ENCODE measurements at places on chromosomes 7 and 10.

- no peak for DNase-seq
Measured at GRCh38 chr7:101555921-101556275, 73.2 kb downstream of the MYL10 start.

DNA sequence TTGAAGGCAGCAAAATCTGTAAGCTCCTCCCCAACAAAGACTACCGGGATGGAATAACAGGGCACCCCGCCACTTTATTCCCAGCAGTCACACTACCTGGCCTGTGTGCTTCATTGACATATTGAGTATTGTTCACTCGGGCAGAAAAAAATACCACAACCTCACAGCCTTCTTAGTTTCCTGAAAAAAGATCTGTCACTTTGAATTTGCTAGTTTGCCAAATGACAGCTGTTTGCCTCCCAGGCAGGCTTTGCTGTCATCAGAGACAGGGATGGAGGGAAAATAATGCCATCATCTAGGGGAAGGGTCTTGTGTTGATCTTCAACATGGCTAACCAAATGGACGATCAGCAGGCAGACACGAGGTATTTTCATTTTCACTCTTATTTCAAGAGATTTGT is 26.9 kb downstream of the BMPER start:
- no peak for DNase-seq

GRCh38 chr10:20901110-20901509 is 4.0 kb upstream of the NEBL start:
- no peak for DNase-seq

DNA sequence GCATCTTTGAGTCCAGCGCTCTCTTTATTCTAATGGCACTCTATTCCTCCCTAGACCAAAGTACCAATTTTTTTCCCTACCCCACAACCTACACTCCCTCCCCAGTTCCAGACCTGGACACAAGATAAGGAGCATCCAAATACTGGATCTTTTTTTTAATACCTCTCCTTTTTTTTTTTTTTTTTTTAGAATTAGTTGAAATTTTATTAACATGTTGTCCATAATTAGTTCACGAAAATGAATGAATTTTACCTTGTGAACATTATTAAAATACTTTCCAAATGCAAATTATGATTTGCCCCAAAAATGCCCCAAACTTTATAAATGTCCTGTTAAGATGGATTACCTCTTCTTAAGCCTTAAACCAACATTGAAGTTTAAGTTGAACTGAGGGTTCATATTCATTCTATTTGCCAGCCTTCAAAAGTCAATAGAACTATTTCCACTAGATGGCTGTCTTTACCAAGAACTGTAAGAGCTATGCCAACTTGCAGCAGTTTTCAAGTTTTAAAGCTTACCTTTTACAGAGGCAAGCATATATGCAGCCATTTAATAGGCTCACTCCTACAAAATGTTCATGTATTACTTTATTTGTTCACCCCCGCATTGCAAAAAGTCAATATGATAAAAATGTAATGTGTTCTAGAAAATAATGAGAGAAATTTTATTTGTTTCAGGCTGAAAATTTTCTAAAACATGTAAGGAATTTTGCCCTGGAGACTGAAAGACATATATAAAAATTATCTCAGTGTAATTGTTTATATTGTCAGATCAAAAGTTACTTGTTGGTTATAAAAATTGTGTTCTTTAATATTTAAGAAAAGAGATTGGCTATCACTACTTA is 39.7 kb upstream of the TNKS2 start:
- DNase-seq: no peak

GRCh38 chr10:130231251-130231741 is 95.1 kb downstream of the GLRX3 start:
- DNase-seq: no peak

Data from stimulated activated CD8-positive, alpha-beta memory T cell treated with anti-CD3 and anti-CD28 coated beads, Interleukin-4, amount 100 ng/mL, for 1 hour (primary cell).